ENCODE measurements at places on chromosomes 5 and 9.

DNA sequence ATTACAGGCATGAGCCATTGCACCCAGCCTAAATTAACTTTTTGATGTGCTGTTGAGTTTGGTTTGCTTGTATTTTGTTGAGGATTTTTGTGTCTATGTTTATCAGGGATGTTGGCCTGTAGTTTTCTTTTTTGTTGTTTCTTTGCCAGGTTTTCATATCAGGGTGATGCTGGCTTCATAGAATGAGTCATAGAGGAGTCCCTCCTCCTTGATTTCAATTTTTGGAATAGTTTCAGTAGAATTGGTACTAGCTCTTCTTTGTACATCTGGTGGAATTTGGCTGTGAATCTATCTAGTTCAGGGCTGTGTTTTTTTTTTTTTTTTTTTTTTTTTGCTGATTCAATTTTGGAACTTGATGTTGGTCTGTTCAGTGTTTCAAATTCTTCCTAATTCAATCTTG is 1164.3 kb upstream of the DMAC1 start:
- DNase-seq: no peak

- no peak for DNase-seq
These were observed 26.6 kb downstream of the FAM163B start for GRCh38 chr9:133582501-133583045.

- DNase-seq: no peak
These were observed 60.3 kb upstream of the SLC27A6 start for GRCh38 chr5:128904805-128905567.

DNA sequence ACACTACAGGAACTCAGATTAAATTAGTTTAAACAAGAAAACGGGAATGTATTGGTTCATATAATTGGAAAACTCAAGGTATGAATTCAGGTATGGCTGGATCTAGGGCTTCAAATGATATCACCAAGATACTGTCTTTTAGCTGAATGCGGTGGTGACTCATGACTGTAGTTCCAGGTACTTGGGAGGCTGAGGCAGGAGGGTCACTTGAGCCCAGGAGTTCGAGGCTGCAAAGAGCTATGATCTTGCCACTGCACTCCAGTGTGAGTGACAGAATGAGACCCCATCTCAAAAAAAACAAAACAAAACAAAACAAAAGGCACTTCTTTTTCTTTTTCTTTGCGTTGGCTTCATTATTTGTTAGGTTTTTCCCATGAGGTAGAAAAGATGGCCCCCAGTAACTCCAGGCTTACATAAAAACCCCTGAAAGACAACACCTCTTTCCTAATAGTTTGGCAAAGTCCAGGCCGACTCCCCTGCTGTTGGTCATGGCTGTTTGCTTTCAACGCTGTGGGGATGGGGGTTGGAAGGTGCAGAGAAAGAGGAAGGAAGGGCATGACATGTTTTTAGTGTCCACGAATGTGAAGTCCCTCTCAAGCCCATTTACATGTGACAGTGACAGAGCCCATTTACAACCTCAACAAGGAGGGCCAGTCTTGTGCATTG is 39.8 kb upstream of the CRB2 start:
- DNase-seq: no peak

- no peak for DNase-seq
These were observed 2.1 kb downstream of the SLC6A3 start for GRCh38 chr5:1443171-1443570.
